ENCODE measurements at places on chromosomes 11 and 22.

GRCh38 chr11:96052921-96053651, 129.2 kb upstream of the MTMR2 start:
- no peak for DNase-seq

DNA sequence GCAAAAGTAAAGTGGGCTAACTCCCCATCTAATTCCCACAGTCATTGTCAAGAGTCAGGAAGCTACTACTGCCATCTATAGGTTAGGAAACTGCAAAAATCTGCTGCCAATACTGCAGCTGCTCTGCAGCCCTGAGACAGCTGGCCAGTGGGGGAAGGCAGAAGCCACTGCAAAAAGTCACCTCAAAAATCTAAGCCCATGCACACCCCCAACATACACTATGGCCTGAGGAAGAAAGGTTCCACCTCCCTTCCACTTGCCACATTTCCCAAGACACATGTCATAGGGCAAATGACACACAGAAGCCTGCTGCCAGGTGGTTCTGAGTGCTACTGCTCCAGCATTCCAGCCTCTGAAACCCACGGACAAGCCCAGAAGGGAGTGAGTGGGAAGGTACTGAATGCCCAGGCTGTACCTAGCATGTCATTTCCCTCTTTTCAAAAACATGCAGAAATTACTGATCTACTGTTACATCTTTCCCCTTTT, 36.9 kb downstream of the DGCR2 start:
- no peak for DNase-seq

- DNase-seq = no peak
Observed at GRCh38 chr22:37419370-37419968, 7.8 kb downstream of the ELFN2 start.

- DNase-seq = no peak
Observed at GRCh38 chr11:748007-748359, 719 bp downstream of the TALDO1 start.

- no peak for DNase-seq
Observed at GRCh38 chr22:48894064-48894671, 933.5 kb downstream of the BRD1 start.

DNA sequence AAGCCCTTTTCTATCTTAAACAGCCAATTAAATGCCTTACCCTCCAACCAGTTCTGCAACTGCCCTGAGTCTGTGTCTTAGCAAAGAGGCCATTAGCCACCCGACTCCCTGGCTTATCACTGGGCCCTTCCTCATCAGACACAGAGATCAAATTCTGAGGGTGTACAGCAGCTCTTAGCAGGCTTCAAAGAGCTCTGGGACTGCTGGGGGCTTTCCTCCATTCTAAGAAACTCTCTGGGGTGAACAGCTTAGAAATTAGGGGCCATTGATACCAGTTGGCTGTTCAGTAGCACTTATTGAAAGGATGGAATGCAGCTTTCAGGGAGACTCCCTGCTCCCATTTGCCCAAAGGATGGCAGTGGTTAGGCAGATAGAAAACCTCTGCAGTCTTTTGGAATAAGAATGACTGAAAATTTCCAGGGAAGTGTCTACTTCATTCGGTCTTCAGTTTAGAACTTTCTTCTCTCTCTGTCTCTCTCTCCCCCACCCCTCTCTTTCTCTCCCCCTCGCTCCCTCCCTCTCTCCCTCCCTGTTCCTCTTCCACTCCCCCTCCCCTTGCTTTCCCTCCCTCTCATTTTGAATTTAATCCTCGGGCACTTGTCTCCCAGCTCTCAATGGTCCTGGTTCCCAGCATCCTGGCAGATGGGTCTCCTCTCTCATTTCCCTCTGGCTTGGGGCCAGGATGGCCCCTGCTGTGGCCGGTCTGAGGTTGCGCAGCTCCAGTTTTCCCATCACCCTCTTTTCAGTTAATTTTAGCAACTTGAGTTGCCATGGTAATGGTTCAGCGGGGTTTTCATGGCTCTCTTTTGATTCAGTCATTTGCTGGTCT, 76.4 kb downstream of the COMMD9 start:
- no peak for DNase-seq

DNA sequence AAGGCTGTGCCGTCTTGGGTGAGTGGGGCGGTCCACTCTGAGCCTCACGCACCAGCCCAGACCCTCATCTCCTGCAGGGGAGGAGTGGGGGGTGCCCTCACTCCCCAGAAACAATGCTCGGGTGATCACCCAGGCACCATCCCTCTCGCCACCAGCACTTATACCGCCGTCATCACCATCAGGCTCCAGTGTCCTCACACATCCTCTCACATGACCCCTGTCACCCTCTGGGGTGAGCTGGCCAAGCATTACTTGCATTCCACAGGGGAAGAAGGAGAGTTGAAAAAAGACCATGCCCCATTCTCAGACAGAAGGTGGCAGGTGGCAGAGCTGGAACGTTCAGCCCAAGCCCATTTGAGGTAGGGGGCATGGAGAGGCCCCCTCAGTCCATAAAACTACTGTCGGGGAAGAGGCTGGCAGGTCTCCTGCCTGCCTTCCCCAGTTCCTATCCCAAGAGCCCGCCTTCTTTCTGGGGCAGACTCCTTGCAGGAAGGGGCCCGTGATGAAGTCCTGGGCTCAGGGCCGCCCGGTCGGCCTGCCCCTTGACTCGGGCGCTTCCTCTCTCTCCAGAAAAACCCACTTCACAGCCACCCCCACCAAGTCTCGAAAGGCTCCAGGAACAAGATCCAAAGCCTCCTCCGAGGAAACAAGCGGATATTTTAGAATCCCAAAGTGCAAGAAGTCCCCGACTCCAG, 153.3 kb downstream of the DSCAML1 start:
- DNase-seq = no peak

- no peak for DNase-seq
Observed at GRCh38 chr22:38694049-38694448, 6.7 kb downstream of the JOSD1 start.

DNA sequence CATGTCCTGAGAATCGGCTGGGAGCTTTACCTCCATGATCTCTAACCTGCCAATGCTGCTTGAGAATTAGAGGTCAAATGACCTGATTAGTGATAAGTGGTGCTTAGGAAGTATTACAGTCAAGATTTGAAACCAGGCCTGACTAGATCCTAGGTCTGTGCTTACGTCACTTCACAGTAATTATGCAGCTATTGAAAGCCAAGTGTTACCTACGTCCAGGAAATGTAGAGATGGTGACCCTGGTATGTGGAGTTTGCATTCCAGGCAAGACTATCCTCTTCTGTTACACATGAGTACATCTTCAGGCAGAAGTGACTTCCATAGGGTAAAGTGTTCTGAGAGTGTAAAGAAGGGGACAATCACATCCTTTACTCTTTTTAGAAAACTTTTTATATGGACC, 530.4 kb upstream of the TENM4 start:
- no peak for DNase-seq

DNA sequence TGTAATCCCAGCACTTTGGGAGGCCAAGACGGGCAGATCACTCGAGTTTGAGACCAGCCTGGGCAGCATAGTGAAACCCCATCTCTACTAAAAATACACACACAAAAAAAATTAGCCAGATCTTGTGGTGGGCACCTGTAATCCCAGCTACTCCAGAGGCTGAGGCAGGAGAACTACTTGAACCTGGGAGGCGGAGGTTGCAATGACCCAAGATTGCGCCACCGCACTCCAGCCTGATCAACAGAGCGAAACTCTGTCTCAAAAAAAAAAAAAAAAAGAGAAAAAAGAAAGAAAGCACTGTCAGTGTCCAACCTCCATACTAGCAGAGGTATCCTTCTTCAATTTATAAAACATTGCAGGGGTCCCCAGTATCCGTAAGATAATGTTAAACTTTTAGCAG, 17.8 kb downstream of the RAB6A start:
- no peak for DNase-seq
